ENCODE measurements at places on chromosomes 4 and X. TPM values are rescaled to one million over a fixed set of nuclear protein-coding genes. Genes with fewer than 3 reads are reported as not detected.

Gene UGT2B11
- polyA plus RNA-seq, result 0.62 TPM

Gene BMX
- polyA plus RNA-seq, result 2.1 TPM

Gene NALF2
- 0.17 TPM for polyA plus RNA-seq

Gene RPS6KA6
- polyA plus RNA-seq, result 10.6 TPM

Gene PCYT1B
- polyA plus RNA-seq, result 8.6 TPM

Gene ANXA3
- polyA plus RNA-seq, result 113 TPM

Gene TMEM31
- 1.6 TPM for polyA plus RNA-seq

Gene GABRG1
- 0.82 TPM for polyA plus RNA-seq

Gene DGKK
- polyA plus RNA-seq, result 0.03 TPM

Gene CT45A10
- polyA plus RNA-seq, result 17.1 TPM

Gene FAM47A
- polyA plus RNA-seq, result not detected
